Daoy (cell line): ENCODE measurements at places on chromosomes 7 and 10.

GRCh38 chr7:40232242-40232893 lies 97.6 kb downstream of the SUGCT start:
- DNase-seq, result peak; percentile 76

- no peak for DNase-seq
These were observed 153.0 kb downstream of the SNX13 start for GRCh38 chr7:17787257-17787656.

DNA sequence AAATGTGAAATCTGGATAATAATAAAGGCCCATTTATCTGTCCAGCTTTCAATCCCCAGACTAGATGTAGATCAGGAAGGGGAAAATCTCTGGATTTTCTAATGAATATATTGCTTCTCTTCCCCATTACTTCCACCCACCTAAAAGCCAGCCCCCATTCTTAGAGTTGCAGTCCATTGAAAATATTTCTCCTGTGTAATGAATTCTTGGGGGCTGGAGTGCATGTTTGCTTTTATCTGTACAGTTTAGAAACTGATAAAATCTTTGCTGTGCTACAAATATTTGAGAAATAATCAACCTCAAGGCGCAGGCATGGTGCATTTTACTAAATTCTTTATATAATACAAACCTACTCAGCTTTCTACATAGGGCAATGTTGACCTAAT lies 180.8 kb downstream of the ARID5B start:
- no peak for DNase-seq

DNA sequence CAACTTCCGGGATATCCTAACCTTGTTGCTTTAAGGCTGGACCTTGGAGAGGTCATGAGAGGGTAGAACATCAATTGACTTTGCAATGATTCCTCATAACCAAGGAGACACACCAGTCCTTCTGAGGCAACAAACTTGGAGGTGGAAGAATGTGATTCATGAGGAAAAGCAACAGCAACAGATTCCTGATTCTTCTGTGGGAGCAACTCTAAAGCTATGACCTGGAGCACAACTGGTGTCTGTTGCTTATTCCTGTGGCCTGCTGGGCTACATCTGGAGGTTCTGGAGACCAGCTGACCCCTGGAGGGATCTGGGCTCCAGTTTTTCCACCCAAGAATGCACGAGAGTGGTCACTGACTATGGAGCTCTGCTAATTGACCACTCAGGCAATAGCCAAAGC lies 116.6 kb downstream of the CREB5 start:
- no peak for DNase-seq

- peak; percentile 77 for DNase-seq
These were observed 1.0 kb downstream of the EBF3 start for GRCh38 chr10:129962872-129963640.
